ENCODE measurements at places on chromosomes 1 and 21. TPM values are rescaled to one million over a fixed set of nuclear protein-coding genes. Genes with fewer than 3 reads are reported as not detected.

AKNAD1 gene
- not detected for total RNA-seq

DNA sequence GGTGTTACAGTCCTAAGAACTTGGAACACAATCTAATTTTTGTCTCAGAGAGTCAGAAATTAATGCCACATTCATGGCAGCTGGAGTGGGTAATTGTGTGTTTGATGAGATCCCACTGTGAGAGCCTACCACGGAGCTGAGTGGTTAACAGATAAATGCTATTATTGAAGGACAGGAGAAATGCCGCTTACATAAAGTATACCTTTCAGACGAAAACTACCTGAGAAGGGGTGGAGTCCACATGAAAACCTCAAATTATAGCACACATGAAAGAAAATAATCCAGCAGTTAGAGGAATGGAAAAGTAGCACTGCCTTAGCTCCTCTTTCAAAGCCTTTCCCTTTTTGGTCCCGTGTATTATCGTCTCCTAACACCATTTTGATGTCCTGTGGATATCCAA, 133.0 kb downstream of the BACH1 start:
- no peak overlapping the region for H3K27ac ChIP-seq
- DNase-seq, result no peak
- no peak overlapping the region for H3K4me3 ChIP-seq
- H3K27me3 ChIP-seq, result no peaks in the 10 kb centered on the region
- no peaks in the 10 kb centered on the region for H3K4me1 ChIP-seq

DNA sequence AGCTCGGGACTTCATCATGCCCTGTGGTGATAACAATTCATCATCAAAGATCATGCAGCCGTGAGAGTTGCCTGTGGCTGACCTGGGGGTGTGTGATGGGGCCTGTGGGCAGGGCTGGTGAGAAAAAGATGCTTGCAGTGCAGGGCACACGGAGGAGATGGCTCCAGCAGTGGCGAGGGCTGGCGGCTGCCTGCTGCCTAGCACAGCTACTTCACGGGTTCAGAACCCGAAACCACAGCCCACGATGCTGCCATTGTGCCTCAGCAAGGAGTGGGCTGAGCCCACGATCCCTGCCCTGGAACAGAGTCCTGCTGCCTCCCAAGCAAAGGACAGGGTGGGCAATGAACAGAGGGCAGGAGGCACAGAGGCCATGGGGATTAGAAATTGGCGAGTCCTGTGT, 631 bp upstream of the KRTAP10-9 start:
- H3K27me3 ChIP-seq, result peaks cover 26% of the 10 kb centered on the region
- no peaks in the 10 kb centered on the region for H3K4me1 ChIP-seq
- H3K36me3 ChIP-seq, result no peaks in the 10 kb centered on the region
- H3K27ac ChIP-seq, result no peak overlapping the region
- H3K4me3 ChIP-seq, result no peak overlapping the region

NVL gene
- total RNA-seq, result 25.0 TPM

CELA3A gene
- total RNA-seq, result not detected

- H3K27ac ChIP-seq, result no peak overlapping the region
- no peaks in the 10 kb centered on the region for H3K4me1 ChIP-seq
- no peaks in the 10 kb centered on the region for H3K27me3 ChIP-seq
- DNase-seq, result no peak
Measured at GRCh38 chr1:106700211-106700610, 356.3 kb upstream of the PRMT6 start.

TIAM1 gene
- total RNA-seq, result 12.5 TPM

DNA sequence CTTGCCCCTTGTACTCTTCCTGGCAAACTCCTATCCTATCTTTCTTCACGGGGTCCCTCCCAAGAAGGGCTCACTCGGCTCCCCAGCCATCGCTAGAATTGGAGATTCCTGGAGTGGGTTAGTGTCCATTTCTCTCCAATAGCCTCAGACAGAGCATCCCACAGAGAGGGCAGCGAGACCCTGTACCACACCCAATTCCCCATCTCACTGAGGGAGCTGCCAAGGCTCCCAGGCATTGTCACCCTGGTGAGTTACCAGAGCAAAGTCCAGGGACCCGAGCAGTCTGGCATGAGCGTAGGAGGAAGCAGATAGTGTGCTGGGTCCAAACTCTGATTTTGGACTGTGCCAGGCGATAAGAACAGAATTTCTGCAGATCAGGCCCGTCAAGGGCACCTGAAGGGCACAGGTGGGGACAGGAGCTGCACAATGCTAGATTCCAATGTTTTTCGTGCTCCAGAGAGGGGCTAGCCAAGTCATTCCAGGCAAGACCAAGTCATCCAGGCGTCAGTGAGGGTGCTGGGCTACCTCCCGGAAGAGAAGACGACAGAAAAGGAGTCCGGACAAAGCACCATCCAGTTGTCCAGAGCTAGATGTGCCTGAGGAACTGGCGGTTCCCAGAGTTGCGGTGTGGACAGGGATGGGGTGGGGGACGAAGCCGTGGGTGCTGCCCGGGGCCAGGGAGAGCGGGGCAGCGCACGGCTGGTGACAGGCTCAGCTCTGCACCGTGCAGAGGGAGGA, 15.3 kb downstream of the AKR7A3 start:
- no peaks in the 10 kb centered on the region for H3K36me3 ChIP-seq
- DNase-seq, result no peak
- H3K4me3 ChIP-seq, result no peak overlapping the region
- peaks cover 26% of the 10 kb centered on the region for H3K27me3 ChIP-seq
- no peaks in the 10 kb centered on the region for H3K4me1 ChIP-seq

OR2T29 gene
- total RNA-seq, result not detected

GJA8 gene
- not detected for total RNA-seq

DNA sequence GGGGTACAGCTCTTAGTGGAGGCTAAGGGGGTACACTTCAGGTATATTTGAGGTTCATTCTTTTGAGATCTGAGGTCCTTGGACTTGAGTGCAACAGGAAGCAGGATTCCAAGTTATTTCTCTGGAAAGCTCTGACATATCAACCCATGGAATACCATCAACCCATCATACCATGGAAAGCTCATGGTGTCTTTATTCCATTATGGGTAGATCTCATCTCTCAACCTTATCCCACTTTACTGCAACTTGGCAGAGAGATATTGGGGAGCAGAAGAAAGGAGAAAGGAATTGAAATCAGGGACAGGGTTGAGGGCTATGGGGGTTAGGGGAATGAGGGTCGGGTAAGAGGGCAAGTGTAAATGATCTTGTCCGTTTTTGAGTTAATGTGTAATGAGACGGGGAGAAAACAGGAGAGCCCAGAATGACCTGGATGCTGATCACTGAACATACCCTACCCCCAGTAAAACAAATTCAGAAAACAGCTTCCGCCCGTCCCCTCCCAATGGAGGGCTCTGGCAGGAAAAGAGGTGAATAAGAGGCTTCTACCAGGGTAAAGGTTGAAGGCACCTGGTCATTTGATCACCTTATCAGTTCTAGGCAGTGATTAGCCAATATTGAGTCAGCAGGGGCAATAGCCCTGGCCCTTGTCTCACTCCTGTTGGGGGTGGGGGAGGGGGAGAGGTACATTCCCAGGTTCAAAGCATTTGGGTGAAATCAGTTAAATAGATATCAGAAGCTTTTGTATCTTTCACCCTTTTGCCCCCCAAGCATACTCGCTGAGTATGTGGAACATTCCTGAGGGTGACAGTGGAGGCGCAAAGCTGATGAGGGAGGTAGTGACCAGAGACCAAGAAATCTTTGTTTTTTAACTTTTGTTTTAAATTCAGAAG, 622 bp upstream of the APOA2 start:
- H3K27ac ChIP-seq, result no peak overlapping the region
- H3K4me1 ChIP-seq, result peaks cover 50% of the 10 kb centered on the region
- no peaks in the 10 kb centered on the region for H3K27me3 ChIP-seq
- H3K4me3 ChIP-seq, result no peak overlapping the region
- H3K36me3 ChIP-seq, result peaks cover 29% of the 10 kb centered on the region
- DNase-seq, result no peak

GRCh38 chr1:234962340-234962989, 166.2 kb downstream of the TOMM20 start:
- no peaks in the 10 kb centered on the region for H3K36me3 ChIP-seq
- H3K27me3 ChIP-seq, result no peaks in the 10 kb centered on the region
- peak; percentile 61 for DNase-seq
- peaks cover 80% of the 10 kb centered on the region for H3K4me1 ChIP-seq
- no peak overlapping the region for H3K4me3 ChIP-seq

GRCh38 chr1:37073854-37074379, 39.6 kb upstream of the GRIK3 start:
- no peaks in the 10 kb centered on the region for H3K36me3 ChIP-seq
- DNase-seq, result no peak
- no peaks in the 10 kb centered on the region for H3K4me1 ChIP-seq
- H3K27me3 ChIP-seq, result peaks cover 26% of the 10 kb centered on the region
- H3K4me3 ChIP-seq, result no peak overlapping the region

CDK18 gene
- total RNA-seq, result 19.7 TPM

LCE1D gene
- not detected for total RNA-seq

- H3K4me3 ChIP-seq, result no peak overlapping the region
- peaks cover 12% of the 10 kb centered on the region for H3K27me3 ChIP-seq
- no peaks in the 10 kb centered on the region for H3K36me3 ChIP-seq
Measured at GRCh38 chr1:110155878-110156522, 5.7 kb downstream of the SLC6A17 start.
